ENCODE measurements at places on chromosomes 1 and 21.

GRCh38 chr1:33361532-33362235 is 40.8 kb upstream of the A3GALT2 start:
- no peak for DNase-seq

DNA sequence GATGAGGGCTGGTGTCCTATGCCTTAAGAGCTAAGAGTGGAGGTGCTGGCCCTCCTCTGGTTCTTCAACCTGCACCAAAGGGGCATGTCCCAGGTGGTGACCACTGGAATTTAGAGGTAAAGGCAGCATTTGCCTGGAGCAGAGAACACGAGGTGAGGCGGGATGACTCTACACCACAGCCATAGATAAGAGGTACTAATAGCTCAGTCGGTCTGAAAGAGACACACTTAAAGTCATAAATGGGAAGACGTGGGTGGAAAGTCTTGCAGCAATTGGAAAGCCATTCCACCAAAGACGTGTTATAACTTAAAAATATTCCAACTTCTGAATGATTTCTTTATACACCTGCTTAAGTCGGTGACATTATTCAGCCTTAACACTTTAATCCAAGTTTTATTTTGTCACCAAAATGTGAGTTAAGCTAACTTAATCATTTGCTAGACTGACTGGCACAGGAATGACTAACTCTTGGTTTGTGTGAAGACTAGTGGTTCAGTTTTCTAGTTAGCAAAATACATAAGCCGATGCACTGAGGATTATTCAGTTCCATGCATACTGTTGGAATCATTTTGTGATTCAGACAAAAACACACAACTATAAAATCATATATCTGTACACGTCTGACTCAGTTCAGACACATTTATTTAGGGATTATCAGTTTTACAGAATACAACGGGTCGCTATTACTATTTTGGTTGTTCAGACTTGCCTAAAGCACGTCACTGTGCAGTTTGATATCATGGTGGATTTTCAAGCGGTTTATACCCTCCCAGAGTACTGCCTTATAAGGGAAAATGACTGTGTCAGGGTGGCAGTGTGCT is 4.6 kb upstream of the ETS2 start:
- no peak for DNase-seq

DNA sequence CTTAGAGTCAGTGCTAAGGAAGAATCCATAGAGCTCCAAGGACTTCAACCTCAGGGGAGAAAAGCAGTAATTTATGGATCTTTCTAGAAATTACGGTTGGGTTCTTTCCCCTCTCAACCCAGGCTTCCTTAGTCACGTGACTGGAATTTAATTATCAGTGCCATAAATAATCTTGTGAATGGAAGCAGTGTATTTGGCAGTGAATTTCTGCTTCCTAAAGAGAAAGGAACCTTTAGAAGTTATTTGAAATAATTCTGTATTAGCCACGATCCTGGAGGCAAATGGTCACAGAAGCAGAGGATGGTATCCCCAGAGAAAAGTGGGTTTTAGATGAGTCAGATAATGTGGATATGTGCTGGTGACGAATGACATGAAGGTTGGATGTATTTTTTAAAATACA is 89.6 kb downstream of the NFIA start:
- DNase-seq: no peak

- no peak for DNase-seq
Observed at GRCh38 chr1:65527190-65527589, 106.7 kb downstream of the LEPR start.

GRCh38 chr1:244918421-244919319 is 54.3 kb upstream of the HNRNPU start:
- peak; percentile 65 for DNase-seq

DNA sequence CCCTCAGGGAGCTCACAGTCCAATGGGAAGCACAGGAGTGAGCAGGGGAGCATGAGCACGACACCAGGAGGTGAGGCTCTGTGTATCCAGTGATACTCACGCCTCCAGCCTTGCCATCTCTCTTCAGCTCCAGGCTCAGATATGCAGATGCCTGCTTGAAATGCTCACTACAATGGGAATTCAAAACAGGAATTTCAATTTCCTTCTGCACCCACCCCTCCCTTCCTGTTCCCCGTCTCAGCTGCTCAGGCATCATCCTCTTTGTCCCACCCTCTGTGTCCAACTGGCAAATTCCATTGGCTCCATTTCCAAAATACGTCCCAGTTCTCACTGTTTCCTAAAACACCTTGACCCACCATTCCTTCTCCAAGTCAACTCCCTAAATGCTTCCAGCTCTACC is 58.9 kb downstream of the FBXO2 start:
- no peak for DNase-seq

Data from activated CD8-positive, alpha-beta memory T cell treated with anti-CD3 and anti-CD28 coated beads for 4 hours (primary cell).